OCI-M1 (cell line): ENCODE measurements at places on chromosomes 11 and 22.

GRCh38 chr11:63764679-63765647 is 3.6 kb downstream of the ZFTA start:
- DNase-seq, result no peak

DNA sequence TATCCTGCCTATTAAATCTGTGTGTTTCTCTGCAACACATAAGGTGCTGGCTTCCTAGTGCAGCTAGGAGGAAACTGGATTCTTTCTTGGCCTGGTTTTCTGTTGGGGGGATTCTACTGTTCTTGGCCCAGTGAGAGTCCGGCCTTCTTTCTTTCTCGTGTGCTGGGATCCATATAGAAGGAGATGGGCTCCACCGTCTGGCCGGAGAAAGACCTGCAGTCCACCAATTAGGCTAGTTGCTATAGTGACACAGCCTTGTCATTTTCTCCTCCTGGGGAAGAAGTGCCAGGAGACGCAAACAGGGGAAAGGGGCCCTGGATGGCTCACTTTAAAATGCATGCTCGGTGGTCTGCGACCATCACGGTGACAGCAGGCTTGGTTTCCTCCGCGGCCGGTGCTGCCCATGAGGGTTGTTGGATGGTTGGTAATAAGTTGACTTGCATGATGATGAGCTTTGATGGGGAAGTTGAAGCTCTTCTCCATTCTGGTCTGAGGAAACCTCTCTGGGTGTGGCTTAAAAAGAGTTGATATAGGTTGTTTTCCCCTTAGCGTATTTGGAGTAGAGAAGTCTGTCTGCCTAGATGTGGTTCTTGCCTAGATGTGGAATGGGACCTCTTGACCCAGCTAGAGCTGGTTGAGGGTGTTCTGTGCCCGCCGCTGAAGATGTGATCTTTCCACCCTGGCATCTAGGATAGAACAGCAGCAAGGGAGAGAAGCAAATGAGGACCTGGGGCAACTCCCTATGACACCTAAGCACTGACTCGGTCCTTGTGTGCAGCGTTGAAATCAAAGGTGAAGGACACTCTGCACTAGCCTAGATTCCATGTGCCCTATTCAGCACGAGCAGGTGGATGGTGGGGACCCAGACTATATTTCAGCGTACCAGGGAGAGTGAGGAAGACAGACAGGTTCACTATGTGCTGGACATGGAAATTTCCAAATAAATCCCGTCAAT is 1335.0 kb downstream of the BRD1 start:
- DNase-seq, result peak; percentile 70

- no peak for DNase-seq
These were observed 47.9 kb upstream of the RAB1B start for GRCh38 chr11:66220566-66220935.

DNA sequence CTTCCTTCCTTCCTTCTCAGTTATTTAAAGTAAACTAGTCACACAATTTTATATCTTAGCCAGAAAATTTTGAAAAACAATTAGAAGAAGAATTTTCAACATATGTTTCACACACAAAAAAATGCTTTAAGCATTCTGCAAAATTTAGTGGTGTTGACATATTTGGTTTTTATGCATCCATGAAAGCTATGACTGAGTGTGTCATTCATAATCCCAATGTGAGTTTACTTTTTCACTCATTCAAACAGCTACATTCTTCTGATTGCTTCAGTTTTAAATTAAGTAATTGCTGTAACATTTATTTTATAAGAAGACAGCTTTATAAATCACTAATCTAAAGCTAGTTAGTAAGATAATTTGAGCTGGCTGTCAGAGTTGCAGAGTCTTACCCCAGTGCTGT is 453.5 kb downstream of the LRRC4C start:
- DNase-seq, result no peak

DNA sequence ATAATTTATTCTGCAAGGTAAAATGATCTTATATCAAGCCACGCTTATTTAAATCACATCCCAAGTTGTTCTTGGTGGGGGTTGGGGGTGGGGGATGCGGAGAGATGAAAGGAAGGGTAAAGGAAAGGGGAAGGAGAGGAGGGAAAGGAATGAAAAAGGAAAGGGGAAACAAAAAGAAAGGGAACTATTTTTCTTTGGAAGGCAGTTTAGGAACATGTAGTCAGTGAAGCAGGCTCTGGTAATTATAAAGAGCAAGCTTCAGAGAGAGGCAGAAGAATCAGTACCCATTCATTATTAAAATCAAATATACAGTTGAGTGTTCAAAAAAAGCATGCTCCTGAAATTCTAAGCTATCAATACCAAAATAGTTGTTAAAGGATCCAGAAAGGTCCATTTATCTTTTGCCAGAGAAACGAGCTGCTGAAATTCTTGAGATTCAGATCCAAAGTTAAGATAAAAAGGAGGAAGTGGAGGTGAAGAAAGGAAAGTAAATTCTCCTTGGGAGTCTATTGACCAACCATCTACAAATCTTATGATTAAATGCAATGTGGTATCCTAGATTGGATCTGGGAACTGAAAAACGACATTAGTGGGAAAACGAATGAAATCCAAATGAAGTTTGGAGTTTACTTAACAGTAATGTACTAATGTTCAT is 107.4 kb downstream of the SGSM3 start:
- peak; percentile 38 for DNase-seq

GRCh38 chr11:131580476-131580875 is 210.1 kb downstream of the NTM start:
- DNase-seq, result no peak

- no peak for DNase-seq
These were observed 21.2 kb downstream of the PDGFD start for GRCh38 chr11:104142698-104143097.

- DNase-seq, result no peak
These were observed 1.6 kb upstream of the FGF19 start for GRCh38 chr11:69705351-69705811.

DNA sequence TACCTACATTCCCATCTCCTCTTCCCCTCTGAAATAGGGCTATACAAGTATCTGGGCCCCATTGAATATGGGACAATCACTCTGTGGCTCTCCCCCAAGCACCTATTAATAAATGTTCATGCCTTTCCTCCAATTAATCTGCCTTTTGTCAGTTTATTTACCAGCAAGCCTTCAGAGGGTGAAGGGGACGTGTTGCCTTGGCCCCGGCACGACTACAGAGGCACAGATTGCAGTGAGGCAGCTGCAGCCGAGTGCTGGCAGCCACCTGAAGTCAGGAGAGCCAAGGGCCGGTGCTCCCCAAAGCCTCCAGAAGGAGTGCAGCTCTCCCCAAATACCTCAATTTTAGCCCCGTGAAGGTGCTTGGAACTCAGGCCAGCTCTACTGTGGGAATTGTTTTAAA is 580.9 kb upstream of the B3GAT1 start:
- no peak for DNase-seq

DNA sequence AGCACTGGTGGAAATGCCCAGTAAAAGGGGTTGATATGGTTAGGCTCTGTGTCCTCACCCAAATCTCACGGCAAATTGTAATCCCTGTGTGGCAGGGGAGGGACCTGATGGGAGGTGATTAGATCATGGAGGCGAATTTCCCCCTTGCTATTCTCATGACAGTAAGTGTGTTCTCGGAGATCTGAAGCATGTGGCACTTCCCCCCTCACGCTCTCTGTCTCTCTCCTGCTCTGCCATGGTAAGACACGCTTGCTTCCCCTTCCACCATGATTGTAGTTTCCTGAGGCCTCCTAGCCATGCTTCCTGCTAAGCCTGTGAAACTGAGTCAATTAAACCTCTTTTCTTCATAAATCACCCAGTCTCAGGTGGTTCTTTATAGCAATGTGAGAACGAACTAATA is 37.4 kb downstream of the PACSIN2 start:
- DNase-seq, result peak; percentile 68

DNA sequence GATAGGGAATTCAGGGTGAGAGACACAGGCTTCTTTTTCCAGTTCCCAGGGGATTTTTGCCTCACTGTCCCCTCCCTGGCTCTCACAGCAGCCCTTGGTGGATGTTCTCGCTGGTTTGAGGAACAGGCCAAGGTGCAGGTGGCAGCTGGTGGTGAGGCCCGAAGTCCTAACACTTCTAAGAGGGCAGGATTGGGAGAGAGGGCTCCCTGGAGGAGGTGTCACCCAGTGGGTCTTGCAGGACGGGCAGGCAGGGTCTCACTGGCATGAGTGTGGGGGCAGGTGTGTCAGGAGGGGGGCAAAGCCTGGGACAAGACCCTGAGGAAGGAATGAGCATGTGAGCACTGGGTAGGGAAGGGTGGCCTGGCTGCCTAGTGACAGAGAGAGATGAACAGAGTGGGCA is 9.2 kb downstream of the ADORA2A start:
- no peak for DNase-seq

DNA sequence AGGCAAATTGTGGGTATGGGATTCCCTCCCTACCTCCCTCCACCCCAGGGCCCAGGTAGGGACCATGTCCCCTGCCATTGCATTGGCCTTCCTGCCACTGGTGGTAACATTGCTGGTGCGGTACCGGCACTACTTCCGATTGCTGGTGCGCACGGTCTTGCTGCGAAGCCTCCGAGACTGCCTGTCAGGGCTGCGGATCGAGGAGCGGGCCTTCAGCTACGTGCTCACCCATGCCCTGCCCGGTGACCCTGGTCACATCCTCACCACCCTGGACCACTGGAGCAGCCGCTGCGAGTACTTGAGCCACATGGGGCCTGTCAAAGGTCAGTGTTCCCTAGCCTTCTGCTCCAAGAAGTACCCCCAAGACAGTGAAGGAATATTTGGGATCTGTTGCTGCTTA is at the start of gene TOMT:
Gene TOMT (plus strand): TSS at position 37 of the 400 bp plus-strand sequence. CDS start 28 bp downstream, at position 65.
- no peak for DNase-seq
